ENCODE measurements at places on chromosomes 13 and 19.

DNA sequence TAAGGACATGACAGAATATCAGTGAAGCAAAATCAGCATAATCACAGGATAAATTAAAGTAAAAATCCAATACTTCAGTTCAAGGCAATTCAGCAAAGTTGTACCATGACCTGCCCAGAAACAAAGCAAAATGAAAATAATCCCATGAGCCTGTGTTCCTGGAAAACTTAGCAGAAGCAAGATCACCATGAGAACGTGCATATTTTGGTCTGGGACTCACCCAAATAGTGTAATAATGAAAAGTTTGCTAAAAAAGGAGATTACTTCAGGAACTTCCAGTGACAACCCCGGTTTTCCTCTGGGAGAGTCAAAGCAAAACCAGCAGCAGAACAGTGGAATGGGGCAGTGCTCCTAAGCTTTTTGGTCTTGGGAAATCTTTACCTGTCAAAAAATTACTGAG lies 14.9 kb upstream of the RPL21 start:
- no peak for DNase-seq

- no peak for DNase-seq
These were observed 781 bp upstream of the SPRYD7 start for GRCh38 chr13:49936968-49937273.

GRCh38 chr19:30103981-30104380 lies 161.9 kb downstream of the URI1 start:
- DNase-seq, result no peak

DNA sequence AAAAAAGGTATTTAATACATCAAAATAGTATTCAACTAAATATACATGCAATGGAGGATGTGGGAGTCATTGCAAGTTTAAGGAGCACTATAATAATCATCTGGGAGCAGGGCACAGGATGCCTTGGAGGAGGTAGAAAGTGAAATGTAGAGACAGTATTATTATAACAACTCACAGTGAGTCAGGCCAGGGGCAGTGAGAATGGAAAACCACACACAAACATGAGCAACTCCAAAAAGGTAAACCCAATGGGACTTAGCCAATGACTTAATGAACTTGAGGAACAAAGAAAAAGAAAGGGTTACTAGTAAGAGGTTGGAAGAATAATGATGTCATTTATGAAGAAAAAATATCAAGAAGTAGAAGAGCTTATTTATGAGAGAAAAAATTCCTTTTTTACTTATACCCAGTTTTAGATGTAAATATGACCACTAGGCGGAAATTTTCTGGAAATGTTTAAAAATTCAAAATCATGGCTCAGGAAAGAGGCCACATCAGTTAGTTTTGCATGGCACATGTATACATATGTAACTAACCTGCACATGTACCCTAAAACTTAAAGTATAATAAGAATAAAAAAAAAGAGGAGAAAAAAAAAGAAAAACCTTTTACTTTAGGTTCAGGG lies 389.3 kb downstream of the SUCLA2 start:
- no peak for DNase-seq

DNA sequence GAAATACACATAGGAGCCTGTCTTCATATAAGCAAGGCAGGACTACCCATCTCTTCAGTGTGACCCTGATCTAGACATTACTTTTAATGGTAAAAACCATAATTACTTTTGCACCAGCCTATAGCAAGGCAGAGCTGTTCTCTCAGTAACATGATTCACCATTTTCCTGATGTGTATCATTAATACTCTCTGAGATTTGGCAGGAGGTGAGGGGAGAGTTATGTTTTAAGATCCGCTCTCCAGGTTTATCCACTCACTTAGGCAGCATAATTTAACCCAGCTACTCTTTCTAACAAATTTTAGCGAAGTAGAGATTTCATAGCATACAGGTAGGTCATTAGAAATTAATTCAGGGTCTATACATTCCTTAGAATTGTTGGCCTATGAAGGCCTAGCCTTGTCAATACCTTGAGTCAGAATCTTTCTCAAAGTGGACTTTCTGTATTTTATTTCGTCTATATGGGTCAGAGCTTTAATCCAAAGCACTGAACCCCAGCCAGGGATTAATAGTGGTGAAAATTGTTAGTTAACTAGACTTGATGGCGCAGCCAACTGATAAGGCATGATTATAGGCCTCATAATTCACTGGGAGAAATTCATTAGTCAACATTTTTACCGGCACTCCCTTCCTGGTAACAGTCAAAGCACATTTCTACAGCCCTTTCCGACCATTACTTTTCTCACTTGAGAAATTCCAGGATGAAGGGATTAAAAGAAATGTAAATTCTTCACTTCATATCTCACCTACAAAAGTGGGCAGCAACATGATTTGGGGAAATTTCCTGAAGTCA lies 955.1 kb downstream of the DIAPH3 start:
- no peak for DNase-seq

DNA sequence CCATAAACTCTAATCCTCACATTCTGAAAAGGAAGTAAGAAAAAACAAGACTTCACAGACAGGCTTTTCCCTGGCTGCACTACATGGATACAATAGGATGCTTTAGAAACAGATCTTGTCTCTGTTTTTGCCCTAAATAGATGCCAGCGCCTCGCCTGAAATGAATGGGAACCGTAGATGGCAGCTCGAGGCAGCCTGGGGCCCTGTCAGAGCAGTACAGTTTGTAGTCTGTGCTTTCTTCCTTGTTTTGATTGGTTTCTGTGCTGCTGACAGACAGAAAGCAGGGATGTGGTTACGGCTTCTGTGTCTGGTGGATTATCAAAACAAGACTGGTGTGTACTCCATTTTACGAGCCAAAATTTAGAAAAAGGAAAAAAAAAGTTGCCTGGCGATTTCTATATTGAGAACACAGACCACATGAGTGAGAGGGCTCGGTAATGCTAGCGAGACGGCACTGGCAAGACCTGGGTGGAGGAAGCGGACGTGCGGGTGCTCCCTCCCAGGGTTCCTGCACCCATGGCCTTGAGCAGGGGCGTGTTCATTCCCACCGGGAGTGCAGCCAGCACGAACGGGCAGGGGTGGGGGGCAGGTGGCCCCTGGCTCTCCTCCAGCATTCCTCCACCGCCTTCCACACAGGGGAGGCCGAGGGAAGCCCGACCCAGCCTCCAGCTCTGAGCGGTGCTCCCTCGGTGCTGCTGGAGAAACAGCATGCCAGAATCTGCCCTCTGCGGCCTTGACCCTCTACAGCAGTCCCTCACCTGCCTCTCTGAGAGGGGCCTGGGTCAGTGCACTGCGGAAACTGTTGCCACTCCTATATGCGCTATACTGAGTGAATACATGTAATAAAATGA lies 37.6 kb upstream of the C1QTNF9 start:
- DNase-seq, result peak; percentile 62
